ENCODE measurements at places on chromosomes 1 and 21.

DNA sequence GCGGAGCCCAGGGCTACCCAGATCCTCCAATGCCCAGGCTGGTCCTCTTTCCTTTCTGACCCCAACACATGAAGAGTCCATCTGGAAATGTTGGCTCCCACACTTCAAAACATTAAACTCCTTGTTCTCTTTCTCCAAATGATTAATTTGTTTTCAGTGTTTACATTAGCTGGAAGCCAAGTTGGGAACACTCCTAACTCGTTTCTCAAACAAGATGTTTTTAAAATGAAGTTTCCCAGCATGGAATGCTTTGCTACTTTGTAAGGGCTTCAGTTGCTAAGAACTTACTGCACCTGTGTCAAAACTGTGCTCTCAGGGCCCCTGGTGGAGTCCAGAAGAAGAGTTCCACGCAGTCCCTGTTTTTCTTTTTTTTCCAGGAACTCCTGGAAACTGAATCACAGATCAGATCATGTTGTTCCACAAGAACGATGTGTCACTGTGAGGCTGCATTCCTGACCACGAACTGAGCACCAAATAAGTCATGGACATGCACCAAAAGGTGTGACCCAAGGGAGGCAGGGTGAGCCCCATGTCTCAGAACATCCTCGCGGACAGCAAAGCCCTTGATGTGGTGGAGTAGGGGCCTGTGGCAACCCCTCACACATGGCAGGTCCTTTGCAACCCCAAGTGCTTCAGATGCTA is 257.3 kb downstream of the KCNJ6 start:
- no peak for DNase-seq

DNA sequence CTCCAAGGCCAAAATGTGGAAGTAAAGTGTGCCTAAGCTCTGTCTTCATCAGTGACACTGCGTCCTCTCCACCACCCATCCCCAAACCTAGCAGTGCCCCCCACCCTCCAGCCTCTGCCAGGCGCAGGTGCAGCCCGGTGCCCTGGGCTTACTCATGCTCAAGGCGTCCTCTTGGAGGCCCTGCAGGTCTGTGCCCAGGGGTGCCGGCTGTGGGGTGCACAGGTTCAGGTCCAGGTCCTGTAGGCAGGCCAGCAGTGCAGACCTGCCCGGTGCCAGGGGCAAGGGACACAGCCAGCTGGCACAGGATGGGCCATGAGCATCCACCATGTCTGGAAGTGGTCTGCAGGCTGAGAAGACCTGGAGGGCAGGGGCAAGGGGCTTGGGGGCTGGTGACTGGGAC is 5.1 kb downstream of the ZNF683 start:
- no peak for DNase-seq

- DNase-seq: no peak
Measured at GRCh38 chr21:16072221-16072620, 342.4 kb downstream of the USP25 start.

- DNase-seq: no peak
Measured at GRCh38 chr1:230215529-230215928, 148.5 kb downstream of the GALNT2 start.

GRCh38 chr1:69568421-69569174 is 876 bp downstream of the LRRC7 start:
- DNase-seq: no peak

DNA sequence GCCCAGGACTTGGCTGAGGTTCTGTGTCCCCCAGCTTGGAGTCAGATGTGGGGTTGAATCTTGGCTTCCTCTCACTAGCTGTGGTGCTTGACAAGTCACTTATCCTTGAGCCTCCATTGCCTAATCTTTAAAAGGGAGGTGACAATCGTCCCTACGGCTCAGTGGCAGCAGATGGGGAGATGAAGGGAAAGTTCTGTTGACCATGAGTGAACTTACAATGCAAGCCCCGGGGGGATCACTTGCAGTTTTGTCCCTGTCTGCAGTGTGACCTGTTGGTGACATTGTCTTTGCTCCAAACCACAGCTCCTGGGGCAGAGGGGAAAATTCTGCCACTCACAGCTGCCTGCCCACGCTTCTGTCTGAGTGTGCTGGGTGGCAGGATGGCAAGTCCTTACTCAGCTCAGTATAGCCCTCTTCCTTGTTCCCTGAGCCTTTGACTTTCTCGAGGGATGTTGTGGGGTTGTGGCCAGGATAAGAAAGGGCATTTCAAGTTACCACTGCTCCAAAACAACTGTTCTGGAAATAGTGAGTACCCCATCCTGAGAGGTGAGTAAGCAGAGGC is 1.7 kb downstream of the PCSK9 start:
- no peak for DNase-seq

DNA sequence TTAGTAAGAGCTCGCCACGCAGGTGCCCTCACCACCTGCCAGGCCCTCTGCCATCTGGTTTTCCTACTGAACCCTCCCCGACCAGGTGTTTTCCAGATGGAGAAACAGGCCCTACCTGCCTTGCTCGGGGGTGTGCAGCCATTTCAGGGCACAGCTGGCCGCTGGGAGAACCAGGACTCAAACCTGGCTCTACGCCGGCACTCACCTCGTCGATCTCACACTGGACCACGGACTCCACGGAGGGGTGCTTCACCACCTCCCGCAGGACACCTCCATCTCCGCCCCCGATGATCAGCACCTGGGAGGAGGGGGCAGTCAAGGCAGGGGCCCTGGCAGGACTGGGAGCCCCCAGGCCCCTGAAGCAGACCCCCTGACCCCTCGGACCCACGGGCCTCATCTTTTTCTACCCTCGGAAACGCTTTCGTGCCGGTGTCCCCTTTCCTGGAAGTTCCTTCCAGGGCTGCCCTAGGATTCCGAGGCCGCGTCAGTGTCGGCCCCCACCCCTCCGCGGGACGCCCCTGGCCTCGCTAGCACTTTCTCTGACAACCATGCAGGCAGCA is 1.1 kb downstream of the SRM start:
- no peak for DNase-seq

DNA sequence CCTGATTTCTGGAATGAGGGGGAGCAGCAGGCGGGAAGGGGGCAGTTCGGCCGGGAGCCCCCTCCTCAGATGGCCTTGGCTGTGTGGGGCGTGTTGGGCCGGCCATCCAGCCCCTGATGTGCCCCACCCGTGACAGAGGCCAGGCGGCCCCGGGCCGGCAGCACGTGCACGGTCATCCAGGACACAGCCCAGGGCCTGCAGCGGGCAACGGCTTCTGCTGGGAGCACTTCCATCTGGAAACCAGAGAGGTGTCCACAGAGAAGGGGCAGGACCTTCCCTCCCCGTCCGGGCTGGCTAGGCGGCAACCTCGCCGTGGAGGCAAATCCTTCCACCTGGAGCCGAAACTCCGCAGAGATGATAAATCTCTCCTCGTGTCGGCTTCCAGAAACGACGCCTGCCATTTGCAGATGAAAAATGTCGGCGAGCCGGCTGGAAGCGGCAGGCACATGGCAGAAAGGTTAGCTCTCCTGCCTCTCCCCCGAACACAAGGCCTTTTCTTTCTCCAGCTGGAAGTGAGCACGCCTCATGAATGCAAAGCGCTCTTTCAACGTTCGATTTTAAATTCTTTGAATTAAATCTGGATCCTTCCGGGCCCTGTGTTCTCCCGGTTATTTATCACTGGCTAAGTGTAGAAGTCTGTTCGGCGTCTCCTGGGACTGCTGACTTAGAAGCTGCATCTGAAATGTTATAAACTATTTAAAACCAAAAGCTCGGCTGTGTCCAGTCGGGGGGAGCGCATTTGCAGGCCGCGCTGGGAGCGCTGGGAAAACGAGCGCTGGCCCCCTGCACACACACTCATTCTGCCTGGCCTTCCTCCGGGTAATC is 9.4 kb upstream of the ACTRT2 start:
- no peak for DNase-seq

DNA sequence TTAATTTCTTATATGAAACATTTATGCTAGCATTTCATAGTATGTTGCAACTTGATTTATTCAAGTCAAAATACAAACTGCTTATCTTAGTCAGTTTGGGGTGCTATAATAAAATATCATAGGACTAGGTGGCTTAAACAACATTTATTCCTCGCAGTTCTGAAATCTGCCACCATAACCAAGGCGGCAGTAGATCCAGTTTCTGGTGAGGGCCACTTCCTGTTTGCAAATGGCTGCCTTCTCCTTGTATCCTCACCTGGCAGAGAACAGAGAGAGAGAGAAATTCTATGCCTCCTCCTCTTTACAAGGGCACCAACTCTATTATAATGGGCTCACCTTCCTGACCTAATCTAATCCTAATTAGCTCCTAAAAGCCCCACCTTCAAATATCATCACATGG is 76.1 kb upstream of the RGS2 start:
- DNase-seq: no peak

- DNase-seq: no peak
Measured at GRCh38 chr1:145942871-145943270, 14.9 kb downstream of the LIX1L start.

Data from NCI-H1436 treated with DMSO at 0.1 percent for 48 hours (cell line).